ENCODE measurements at places on chromosomes 12 and 14.
A peak's percentile ranks its signal among the peaks of the same experiment; 100 is the strongest.

GRCh38 chr12:127507341-127507740 lies 759.6 kb upstream of the TMEM132C start:
- H3K27me3 ChIP-seq, result no peaks in the 10 kb centered on the region
- no peaks in the 10 kb centered on the region for H3K36me3 ChIP-seq
- H3K4me3 ChIP-seq, result no peak overlapping the region
- no peak overlapping the region for H3K27ac ChIP-seq
- no peak for DNase-seq
- H3K4me1 ChIP-seq, result no peaks in the 10 kb centered on the region

DNA sequence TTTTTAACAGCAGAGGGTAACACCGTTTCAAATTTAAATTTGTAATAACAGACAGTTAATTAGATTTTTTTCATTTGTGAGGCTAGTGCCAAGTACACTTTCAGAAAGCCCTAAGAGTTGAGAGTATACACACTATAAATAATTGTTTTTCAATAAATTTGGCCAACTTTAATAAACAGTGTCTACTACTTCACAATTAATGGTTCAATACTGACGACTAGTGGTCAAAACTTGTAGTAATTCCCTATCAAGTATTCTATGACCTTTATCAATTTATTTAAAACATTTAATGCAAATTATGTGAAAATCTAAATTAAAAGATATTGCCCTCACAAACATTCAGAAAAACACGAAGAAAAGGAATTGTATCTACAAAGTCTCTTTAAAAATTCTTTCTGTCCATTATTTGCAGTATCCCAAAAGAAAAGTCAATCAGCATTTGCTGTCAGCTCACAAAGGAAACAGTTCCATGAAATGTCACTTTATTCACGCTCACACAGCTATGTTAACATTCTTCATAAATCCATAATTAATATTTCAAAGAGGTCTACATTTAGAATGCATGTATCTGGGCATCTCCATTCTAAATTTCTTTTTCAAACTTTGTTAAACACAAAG lies 91.2 kb downstream of the CEP128 start:
- no peaks in the 10 kb centered on the region for H3K36me3 ChIP-seq
- H3K4me1 ChIP-seq, result no peaks in the 10 kb centered on the region
- H3K4me3 ChIP-seq, result no peak overlapping the region
- no peak overlapping the region for H3K27ac ChIP-seq

- H3K36me3 ChIP-seq, result no peaks in the 10 kb centered on the region
- no peak overlapping the region for H3K4me3 ChIP-seq
- no peak for DNase-seq
- H3K27me3 ChIP-seq, result no peaks in the 10 kb centered on the region
- H3K4me1 ChIP-seq, result no peaks in the 10 kb centered on the region
- H3K27ac ChIP-seq, result no peak overlapping the region
These were observed 27.9 kb downstream of the ESR2 start for GRCh38 chr14:64266239-64266638.

- H3K4me1 ChIP-seq, result no peaks in the 10 kb centered on the region
- H3K27me3 ChIP-seq, result no peaks in the 10 kb centered on the region
- no peak overlapping the region for H3K27ac ChIP-seq
These were observed 27.3 kb downstream of the FRS2 start for GRCh38 chr12:69497308-69498026.

- no peak overlapping the region for H3K27ac ChIP-seq
These were observed 514.2 kb upstream of the TMEM132C start for GRCh38 chr12:127752802-127753201.

DNA sequence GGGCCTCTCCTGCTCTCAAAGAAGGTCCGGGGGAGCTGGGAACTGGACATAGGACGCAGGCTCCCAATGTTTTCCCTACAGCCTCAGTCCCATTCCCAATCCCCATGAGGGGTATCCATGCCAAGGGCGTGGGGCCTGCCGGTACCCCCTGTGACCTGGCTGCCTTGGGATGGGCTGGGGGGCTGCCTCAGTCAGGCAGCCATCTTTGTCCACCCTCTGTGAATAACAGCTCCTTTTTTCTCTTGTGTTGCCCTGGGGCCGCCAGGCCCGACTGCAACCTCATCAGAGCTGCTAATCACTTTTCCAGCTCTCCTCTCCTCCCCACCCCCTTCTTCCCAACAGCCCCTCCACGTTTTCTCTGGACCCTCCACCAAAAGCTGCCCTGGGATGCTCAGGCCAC lies 11.2 kb downstream of the FIGNL2 start:
- peaks cover 41% of the 10 kb centered on the region for H3K4me1 ChIP-seq
- DNase-seq, result no peak
- H3K4me3 ChIP-seq, result no peak overlapping the region
- H3K27me3 ChIP-seq, result no peaks in the 10 kb centered on the region

DNA sequence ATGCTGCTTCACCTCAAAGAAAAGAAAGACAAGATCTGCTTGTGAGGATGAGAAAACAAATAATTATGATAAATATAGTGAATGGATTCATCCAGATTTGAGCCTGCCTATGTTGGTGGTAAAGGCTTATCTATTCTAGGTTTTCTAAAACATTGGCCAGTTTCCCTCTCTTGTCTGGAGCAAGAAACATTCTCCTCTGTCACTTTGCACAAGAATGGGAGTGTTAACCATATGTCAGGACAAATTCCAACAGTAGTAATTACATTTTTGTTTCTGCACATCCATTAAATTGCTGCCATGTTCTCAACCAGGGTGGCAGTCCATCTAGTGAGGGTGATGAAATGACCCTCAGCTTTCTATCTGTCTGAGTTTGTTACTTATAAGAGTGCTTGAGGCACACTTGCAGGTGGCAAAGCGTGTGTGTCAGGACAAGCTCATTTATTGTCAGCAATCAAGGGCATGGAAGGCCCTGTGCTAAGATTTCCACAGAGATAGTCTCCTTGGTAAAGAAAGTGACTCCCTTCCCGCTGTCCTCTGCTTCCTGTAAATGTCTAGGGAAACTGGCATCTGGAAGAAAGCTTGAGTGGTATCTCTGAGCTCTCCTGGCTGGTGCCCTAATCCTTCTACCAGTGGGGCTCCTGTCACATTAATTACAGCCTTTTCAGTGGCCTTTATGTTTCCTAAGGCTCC lies 502.1 kb upstream of the FLRT2 start:
- H3K36me3 ChIP-seq, result no peaks in the 10 kb centered on the region
- no peaks in the 10 kb centered on the region for H3K4me1 ChIP-seq
- no peak overlapping the region for H3K27ac ChIP-seq
- H3K4me3 ChIP-seq, result no peak overlapping the region
- no peak for DNase-seq

DNA sequence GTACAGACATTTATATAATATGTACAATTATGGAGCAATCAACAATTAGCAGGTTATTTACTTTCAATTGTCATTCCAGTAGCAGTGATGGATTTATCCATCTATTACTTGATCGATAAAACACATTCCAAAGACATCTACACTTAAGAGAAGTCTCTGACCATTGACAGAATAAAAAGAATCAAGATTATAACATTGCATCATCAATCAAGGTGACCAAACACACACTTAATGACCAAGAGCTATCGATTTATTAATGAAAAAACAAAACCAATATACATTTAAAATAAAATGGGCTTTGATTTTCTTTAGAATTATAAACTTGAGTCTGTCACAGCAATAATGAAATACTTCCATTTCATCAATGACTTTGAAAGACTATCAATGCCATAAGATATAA lies 170.2 kb upstream of the CDKN3 start:
- no peaks in the 10 kb centered on the region for H3K4me1 ChIP-seq
- no peak overlapping the region for H3K4me3 ChIP-seq
- no peaks in the 10 kb centered on the region for H3K36me3 ChIP-seq
- H3K27ac ChIP-seq, result no peak overlapping the region
- H3K27me3 ChIP-seq, result no peaks in the 10 kb centered on the region
- DNase-seq, result no peak

GRCh38 chr14:61610900-61611299 lies 84.4 kb upstream of the HIF1A start:
- no peaks in the 10 kb centered on the region for H3K27me3 ChIP-seq
- H3K4me1 ChIP-seq, result peaks cover 18% of the 10 kb centered on the region
- no peaks in the 10 kb centered on the region for H3K36me3 ChIP-seq
- H3K4me3 ChIP-seq, result no peak overlapping the region

DNA sequence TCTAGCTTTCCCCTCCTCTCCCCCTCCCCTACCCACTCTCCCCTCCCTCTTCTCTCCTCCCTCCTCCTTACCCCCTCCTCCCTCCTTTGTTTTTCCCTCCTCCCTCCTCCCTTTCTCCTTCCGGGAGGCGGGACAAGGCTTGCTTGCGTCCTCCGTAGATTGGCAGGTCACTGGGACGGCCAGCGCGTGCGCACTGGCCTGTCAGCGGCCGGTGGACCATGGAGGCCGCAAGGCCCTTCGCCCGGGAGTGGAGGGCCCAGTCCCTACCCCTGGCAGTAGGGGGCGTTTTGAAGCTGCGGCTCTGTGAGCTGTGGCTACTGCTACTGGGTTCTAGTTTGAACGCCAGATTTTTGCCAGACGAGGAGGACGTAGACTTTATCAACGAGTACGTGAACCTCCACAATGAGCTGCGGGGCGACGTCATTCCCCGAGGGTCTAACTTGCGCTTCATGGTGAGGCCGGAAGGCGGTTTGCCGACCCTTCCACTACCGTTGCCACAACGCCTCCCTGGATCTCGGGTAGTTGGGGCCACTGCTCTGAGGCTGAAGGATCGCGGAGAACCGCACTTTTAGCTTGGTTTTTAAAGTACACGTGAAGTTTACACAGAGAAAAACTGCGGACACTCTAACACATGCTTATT lies at the start of gene GLIPR1L2:
GLIPR1L2 (plus strand) TSS at position 191 of the 640 bp plus-strand sequence; CDS start at position 219, 28 bp downstream.
- no peaks in the 10 kb centered on the region for H3K4me1 ChIP-seq
- peak within 1 kb of the TSS; percentile 69 for H3K4me3 ChIP-seq
- H3K27ac ChIP-seq, result peak within 1 kb of the TSS; percentile 36
- peak; percentile 98 for DNase-seq
- H3K36me3 ChIP-seq, result no peaks in the 10 kb centered on the region

DNA sequence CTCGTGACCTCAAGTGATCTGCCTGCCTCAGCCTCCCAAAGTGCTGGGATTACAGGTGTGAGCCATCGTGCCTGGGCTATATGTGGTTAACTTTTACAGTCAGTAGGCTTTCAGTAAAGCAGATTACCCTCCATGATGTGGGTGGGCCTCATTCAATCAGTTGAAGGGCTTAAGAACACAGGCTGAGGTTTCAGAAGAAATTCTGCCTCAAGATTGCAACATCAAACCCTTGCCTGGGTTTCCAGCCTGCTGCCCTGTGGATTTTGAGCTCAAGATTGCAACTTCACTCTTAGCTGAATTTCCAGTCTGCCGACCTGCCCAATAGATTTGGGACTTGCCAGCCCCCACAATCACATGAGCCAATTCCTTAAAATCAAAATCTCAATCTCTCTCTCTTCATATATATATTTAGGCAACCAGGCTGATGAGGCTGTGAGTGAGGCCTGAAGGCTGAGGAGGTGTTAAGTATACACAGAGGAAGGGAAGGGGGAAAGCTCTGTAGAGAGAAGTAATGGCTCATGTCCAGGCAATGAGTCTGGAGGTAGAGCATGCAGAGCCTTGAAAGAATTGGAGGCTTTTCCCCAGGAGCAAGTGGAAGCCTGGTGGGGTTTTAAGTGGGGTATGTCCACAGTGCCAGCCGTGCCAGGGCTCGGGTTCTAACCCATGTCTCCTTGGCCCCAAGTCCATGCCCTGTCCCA lies 33.3 kb upstream of the ACTN1 start:
- H3K27ac ChIP-seq, result no peak overlapping the region
- no peaks in the 10 kb centered on the region for H3K36me3 ChIP-seq
- H3K4me3 ChIP-seq, result no peak overlapping the region
- DNase-seq, result no peak
- H3K4me1 ChIP-seq, result no peaks in the 10 kb centered on the region

GRCh38 chr14:89721956-89722355 lies 232.6 kb downstream of the EFCAB11 start:
- no peaks in the 10 kb centered on the region for H3K27me3 ChIP-seq
- no peaks in the 10 kb centered on the region for H3K4me1 ChIP-seq

DNA sequence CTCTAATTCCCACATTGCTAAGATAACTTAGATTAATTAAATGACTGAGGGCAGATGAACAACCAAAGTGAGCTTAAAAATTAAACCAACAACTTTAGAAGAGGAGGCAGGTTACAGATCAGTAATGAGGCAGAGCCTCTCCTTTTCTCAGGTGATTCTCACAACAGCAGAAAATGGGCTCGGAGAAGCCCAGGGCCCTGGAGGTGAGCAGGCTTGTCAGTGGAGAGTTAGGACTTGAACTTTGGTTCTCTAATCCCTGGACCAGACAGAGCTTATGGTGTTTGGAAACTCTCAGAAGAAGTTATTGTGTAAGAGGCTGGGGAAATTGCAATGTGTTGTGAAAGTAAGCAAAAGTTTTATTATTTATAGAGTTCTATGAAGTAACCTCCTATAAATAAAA lies 2.8 kb downstream of the TRHDE start:
- no peak for DNase-seq
- H3K27ac ChIP-seq, result no peak overlapping the region
- H3K36me3 ChIP-seq, result no peaks in the 10 kb centered on the region
- H3K4me1 ChIP-seq, result peaks cover 10% of the 10 kb centered on the region
- no peak overlapping the region for H3K4me3 ChIP-seq
- peaks cover 15% of the 10 kb centered on the region for H3K27me3 ChIP-seq

GRCh38 chr12:81757731-81758365 lies 1.3 kb downstream of the PPFIA2 start:
- peaks cover 20% of the 10 kb centered on the region for H3K27me3 ChIP-seq
- no peak overlapping the region for H3K4me3 ChIP-seq
- DNase-seq, result no peak

- no peaks in the 10 kb centered on the region for H3K27me3 ChIP-seq
- H3K4me3 ChIP-seq, result no peak overlapping the region
- DNase-seq, result peak; percentile 11
- H3K36me3 ChIP-seq, result no peaks in the 10 kb centered on the region
- peak overlapping the region; percentile 49 for H3K27ac ChIP-seq
These were observed 163.6 kb upstream of the NAV3 start for GRCh38 chr12:77667101-77667500.

Data from trophoblast cell (in vitro differentiated cells and primary cell).